ENCODE measurements at places on chromosomes 5 and 9.
A peak's percentile ranks its signal among the peaks of the same experiment; 100 is the strongest.

GRCh38 chr9:87035879-87036278 lies 88.6 kb upstream of the GAS1 start:
- DNase-seq, result no peak

DNA sequence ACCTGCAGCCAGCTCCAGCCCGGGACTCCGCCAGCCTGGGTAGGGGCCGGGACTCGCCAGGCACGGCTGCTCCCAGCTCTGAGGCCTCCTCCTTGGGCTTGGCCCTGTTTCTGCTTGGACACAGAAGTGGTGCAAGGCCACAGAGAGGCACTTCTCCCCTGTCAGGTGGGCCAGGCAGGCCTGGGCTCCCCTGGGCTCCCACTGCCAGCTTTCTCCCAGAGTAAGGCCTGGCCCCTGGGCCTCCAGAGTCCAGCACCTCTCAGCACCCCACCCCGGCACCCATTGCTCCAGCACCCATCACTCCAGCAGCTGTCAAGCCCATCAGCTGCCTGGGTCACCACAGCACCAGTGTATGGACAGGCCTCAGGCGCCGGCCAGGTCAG lies 71.1 kb upstream of the LRRTM2 start:
- no peak for DNase-seq

DNA sequence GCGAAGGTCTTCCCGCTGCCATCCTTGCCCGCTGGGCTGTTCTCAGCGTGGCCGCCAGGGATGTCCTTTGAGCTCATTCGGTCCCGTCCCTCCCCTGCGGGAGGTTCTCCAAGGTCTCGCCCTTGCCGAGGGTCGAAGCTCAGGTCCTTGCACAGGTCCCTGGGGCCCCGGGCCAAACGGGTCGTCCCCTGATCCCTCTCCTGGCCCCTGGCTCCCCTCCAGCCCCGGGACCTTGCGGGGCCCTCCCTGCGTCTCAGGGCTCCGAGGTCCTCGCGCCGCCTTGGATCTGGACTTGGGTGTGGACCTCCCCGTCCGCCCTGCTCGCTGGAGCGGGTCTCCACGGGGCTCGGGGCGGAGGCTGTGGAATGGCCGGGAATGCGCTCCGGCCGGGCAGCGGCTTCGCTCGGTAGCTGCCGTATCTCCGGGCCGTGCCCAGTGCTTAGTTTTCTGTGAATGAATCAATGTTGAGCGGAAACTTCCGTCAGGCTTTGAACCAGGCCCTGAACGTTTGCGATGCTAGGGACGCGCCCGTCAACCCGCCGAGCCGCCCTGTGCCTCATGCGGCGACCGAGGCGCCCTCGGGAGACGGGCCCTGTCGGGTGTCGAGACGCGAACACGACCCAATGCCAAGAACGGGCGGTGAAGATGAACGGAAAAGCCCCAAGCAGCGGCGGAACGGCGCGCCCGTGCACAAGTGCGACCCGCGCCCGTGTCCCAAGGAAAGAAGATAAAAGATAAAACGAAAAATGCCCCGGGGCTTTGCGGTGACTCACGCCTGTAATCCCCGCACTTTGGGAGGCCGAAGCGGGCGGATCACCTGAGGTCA lies 780 bp downstream of the RNU6ATAC start:
- DNase-seq, result peak; percentile 59

- DNase-seq, result no peak
Measured at GRCh38 chr5:143922718-143923117, 110.8 kb downstream of the HMHB1 start.

DNA sequence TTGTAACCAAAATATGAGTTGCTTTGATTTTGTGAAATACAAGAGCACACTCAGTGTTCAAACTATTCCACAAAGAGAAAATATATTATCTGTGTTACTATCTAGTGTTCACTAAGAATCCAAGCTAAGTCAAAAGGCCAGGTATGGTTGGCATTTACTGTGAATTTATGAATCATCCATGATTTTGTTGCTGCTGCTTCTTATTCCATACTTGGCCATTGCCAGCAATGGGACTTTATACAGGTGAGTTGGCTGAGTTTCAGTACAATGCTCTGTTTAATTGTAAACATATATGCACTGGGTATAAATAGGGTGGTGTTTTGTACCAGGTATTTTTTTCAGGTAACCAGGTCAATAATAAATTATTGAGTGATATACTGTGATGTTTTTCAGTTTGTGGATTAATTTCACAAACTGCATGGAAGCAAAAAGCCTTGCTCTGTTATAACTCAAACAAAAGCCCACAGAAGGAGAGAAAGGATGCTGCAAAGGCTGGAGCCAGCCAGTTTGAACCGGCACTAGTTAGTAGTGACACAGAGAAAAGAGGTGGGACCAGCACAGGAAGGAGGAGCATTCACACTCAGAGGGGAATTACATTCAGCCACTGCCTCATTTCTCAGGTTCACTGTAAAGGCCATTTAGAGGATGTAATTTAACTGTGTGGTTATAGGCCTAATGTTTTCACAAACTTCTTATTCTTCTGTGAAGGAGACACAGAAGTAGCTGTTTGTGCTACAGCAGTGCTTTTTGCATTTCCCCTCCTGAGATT lies 381.8 kb downstream of the ADGRV1 start:
- DNase-seq, result no peak

DNA sequence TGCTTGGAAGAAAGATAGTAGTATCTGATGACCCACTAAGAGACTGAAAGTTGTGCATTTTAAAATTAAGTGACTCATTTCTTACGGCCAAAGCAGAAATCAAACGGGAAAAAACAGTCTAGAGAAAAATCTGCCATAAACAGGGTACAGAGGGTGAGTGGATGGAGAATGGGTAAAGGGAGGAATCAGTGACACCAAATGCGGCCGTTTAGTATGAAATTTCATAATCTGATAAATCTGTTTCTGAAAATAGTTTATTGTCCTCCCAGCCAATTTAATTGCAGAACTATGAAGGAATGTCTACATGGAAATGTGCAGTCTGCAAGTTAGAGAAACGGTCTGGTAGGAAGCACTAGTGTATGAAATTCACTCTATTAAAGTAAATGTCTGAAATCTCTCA lies 39.5 kb downstream of the ADAMTS12 start:
- DNase-seq, result no peak

- DNase-seq, result no peak
Measured at GRCh38 chr9:76620581-76620980, 143.7 kb upstream of the PCA3 start.

DNA sequence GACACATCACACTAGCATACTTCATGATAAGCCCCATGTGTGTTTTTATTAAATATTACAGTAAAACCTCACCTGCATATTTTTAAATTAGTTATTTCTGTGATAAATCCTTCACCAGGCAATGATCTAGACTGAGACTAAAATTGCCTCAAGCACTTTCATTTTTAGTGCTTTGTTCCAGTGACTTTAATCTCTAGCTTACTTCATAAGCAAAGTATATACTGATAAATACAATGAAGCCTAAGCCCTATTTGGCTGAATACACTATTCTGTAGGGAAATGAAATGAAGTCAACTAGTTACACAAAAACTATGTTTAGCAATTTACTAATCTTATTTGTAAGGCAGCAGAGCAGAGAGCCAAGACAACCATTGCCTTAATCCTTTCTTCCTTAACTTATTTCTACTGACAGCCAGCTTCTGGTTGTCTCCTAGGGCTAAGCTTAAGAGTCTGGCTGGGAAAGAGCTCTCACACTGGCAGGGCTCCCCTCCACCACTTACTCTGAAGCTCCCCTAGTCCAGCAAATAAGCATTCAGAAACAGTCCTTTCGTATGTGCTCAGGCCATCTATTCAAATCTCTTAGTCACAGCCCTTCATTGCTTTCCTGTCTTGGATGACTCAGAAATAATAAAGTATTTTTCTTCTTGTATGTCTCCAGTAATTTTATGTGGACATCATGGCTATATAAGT lies 31.4 kb upstream of the MTAP start:
- no peak for DNase-seq

GRCh38 chr9:38067859-38068681 lies 957 bp downstream of the SHB start:
- DNase-seq, result no peak

GRCh38 chr5:34598177-34598794 lies 57.8 kb upstream of the RAI14 start:
- no peak for DNase-seq

GRCh38 chr5:125536582-125536981 lies 790.1 kb upstream of the ZNF608 start:
- DNase-seq, result no peak

GRCh38 chr9:109317311-109317978 lies 3.4 kb downstream of the EPB41L4B start:
- DNase-seq, result no peak

Data from activated T-helper 9 cell treated with anti-CD3 and anti-CD28 coated beads, Interleukin-2, amount 50 U/mL, for 16 hours (primary cell).